ENCODE measurements at places on chromosomes 13 and 19. TPM values are rescaled to one million over a fixed set of nuclear protein-coding genes. Genes with fewer than 3 reads are reported as not detected.

Gene ZNF627
- 20.3 TPM for total RNA-seq

DNA sequence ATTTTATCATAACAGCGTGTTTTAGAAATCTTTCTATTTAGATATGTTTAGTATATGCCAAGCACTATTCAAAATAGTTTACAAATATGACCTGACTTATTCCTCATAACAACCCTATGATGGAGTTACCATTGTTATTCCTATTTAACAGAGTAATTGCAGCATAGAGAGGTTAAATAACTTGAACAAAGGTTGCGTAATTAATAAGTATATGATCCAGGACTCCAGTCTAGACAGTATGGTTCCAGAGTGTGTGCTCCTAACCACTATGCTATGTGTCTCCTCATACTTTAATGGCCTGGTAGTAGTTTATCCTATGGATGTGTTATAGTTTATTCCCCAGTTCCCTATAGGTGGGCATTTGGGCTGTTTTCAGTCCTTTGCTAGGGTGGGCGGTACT is 145.3 kb downstream of the PAN3 start:
- no peak for DNase-seq

Gene LILRB1
- not detected for total RNA-seq

GRCh38 chr13:71820699-71821098 is 46.3 kb downstream of the DACH1 start:
- no peak for DNase-seq

DNA sequence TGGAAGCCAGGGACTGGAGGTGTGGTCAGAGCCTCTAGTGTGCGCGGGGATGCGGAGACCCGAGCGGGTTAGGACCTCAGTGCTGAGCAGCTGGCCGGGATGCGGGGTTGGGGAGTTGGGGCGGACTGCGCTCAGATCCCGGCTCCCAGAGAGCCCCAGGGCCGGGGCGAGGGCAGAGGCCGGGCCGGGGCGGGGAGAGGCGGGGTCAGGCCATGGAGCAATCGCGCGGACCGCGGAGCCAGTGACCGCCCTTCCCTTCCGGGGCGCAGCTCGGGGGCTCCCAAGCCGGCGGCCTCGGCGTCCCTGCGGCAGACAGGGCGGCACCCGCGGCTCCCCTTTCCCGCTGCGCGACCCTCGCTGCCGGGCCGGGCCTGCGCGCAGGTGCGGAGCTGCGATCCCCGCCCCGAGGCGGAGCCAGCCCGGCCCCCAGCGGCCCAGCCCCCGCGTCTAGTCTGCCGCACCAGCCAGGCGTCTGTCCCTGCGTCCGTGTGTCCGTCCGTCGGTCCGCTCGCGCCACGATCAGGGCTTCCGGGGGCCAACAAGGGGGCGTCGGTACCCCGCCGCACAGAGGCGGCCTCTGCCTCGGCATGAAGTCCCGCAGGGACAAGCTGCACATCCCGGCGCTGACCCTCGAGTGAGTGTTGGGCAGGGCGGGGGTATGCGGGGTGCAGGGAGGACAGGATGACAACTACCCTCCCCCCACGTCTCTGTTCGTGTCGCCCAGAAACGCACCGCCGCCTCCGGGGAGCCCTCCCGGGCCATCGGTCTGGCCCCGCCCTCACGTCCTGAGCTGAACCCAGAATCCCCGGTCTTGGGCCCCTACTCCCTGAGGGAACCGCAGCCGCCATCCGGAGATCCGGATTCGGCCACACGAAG is 12.4 kb downstream of the MAST3 start:
- peak; percentile 94 for DNase-seq

All from osteoblast (primary cell).